ENCODE measurements at places on chromosomes 13 and 19. TPM values are rescaled to one million over a fixed set of nuclear protein-coding genes. Genes with fewer than 3 reads are reported as not detected.

Gene EDDM13
- 0.61 TPM for total RNA-seq

- H3K27ac ChIP-seq: no peak overlapping the region
- peak overlapping the region; percentile 66 for H3K4me3 ChIP-seq
- DNase-seq: no peak
- H3K27me3 ChIP-seq: no peaks in the 10 kb centered on the region
- peaks cover 29% of the 10 kb centered on the region for H3K4me1 ChIP-seq
These were observed 839 bp upstream of the CKAP2 start for GRCh38 chr13:52454459-52454819.

DNA sequence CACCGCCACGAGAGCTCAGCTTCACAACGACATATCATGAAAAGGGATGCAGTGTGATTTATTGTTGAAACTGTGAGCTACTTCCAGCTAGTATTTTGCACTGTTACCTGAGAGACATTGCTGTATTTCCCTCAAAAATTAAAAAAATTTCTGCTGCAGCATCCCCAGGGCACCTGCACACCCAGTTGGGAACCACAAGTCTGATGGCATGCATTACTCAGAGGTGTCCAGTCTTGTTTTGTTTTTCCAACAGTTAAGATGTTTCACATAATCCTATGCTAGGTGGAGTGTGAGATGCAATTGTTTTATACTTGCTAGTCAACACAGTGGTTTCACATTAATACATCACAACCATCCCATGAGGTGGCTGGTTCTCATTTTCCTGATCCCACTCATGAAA, 285.2 kb downstream of the SHISA2 start:
- DNase-seq: no peak
- H3K27ac ChIP-seq: no peak overlapping the region
- no peaks in the 10 kb centered on the region for H3K4me1 ChIP-seq
- H3K27me3 ChIP-seq: no peaks in the 10 kb centered on the region

DNA sequence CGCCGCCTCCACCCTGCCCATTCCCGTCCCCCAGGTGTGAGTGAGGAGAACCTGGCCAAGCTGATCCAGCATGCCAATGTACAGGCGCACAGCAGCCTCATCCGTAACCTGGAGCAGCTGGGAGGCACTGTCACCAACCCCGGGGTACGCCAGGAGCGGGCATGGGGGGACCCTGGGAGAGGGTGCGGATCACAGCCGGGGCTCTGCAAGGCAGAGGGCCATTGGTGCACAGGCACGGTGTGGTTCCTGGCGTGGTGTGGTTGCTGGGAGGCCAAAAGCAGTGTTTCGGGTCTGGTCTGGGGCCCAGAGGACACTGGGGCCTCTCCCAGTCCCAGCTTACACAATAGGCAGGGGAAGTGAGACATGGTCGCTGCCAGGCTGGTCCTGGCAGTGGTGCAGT, 8.3 kb downstream of the STXBP2 start:
- no peak overlapping the region for H3K27ac ChIP-seq
- no peak for DNase-seq
- H3K4me3 ChIP-seq: no peak overlapping the region
- H3K36me3 ChIP-seq: no peaks in the 10 kb centered on the region
- H3K27me3 ChIP-seq: peaks cover 11% of the 10 kb centered on the region

- no peaks in the 10 kb centered on the region for H3K27me3 ChIP-seq
- peaks cover 6% of the 10 kb centered on the region for H3K4me1 ChIP-seq
- no peak overlapping the region for H3K4me3 ChIP-seq
- no peak for DNase-seq
- H3K27ac ChIP-seq: no peak overlapping the region
These were observed 17.1 kb upstream of the LRCH1 start for GRCh38 chr13:46535825-46536224.
